ENCODE measurements at places on chromosomes 5 and 9.

DNA sequence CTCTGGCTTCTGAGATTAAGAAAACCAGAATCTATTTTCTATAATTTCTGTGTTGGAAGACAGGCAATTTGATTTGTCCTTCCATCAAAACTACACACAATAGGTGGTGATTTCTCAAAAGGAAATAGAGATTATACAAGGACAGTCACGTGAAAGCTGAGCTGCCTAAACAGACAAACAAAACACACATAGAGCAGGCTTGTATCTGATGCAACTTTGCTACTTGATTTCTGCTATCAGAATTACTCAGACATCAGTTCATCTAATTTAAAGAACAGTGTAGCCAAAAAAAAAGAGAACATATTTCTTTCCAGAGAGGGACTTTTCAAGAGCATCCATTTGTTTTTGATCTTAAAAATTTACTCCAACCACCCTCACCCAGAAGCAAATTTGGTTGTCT is 2128.3 kb upstream of the C9orf72 start:
- no peak for DNase-seq

GRCh38 chr5:89444088-89444487 is 561.1 kb upstream of the MEF2C start:
- no peak for DNase-seq

DNA sequence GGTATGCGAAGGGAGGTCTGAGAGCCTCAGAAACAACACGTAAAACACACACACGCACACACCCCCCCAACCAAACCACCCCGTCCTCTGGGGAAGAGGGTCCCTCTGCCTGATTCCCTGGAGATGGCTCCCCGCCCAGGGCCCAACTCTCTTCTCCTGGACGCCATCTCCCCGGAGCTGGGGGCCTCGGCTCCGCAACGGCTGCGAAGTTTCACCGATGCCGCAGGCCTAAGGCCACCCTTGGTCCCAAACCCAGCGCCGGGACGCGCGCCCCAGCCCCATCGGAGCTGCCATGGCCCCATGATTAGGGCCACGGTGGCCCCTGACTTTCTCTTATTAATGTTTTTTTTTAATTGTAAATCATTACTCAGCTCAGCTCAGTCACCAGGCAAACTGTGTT is 181.4 kb upstream of the TBCA start:
- no peak for DNase-seq

DNA sequence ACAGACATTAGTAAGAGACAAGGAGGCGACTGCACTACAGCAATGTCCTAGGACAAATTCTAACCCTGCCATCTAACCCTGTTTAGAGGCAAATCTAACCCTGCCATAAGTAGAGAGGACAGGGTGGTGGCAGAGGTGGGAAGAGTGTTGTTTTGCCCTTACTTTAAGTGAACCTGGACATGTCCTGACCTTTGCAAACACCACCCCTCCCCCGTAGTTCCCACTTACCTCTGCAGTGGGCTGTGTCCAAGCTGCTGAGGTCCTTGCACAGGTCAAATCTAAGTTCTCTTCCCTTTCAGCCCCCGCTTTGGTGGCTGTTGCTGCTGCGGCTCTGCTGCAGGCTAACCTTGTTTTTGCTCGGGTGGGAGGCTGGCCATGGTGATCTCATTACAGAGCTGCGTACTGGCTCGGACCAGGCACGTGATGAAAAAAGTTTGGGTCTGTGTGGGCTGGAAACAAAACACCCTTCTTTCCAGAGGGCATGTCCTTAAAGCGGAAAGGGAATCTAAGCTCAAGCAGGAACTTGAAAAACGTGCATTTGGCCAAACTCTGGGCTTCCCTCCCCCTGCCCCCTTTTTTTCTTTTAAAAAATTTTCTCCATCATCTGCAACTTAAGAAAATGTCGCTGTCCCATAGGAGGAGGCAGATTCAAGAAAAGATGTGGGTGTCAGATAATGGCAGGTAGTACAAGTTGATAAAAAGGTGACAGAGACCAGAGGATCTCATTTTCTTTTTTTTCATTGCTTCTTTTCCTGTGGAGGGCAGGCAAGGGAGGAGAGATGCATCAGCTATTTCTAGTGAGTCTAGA is at the start of gene FAXDC2:
Gene FAXDC2, minus strand, starts transcription at position 349 of the 808 bp plus-strand sequence. CDS start 12,425 bp downstream, outside the sequence.
- no peak for DNase-seq

- no peak for DNase-seq
Measured at GRCh38 chr5:160792732-160793529, 59.1 kb downstream of the ATP10B start.

All from T-helper 2 cell treated with Interferon-gamma antibody and Interleukin-4, amounts not matched to agents 5 μg/mL and 100 μg/mL, for 36 hours (primary cell).